Dorsolateral prefrontal cortex (tissue), 122 donors: ENCODE measurements at places on chromosomes 16 and 17.

- DNase-seq, result no peak
These were observed 314.3 kb downstream of the C16orf95 start for GRCh38 chr16:87002717-87003413.

DNA sequence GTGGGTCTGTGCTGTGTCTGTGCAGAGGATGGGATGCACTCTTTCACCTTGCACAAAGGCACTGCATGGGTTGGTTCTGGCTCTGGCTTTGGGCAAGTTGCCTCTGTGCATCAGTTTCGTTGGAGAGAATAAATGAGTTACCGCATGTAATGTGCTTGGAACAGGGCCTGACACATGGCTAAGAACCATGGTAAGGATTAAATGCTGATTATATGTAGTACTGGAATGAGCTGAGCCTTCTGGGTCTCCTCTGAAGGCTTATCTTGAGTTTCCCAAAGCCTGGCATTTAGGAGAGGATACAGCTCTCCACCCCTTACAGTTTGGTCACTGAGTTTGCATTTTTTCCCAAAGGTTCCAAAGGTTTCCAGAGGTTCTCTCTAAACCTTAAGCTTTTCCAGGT lies 69.1 kb downstream of the KSR1 start:
- no peak for DNase-seq

GRCh38 chr17:17837966-17838962 lies 1.5 kb upstream of the SREBF1 start:
- no peak for DNase-seq

DNA sequence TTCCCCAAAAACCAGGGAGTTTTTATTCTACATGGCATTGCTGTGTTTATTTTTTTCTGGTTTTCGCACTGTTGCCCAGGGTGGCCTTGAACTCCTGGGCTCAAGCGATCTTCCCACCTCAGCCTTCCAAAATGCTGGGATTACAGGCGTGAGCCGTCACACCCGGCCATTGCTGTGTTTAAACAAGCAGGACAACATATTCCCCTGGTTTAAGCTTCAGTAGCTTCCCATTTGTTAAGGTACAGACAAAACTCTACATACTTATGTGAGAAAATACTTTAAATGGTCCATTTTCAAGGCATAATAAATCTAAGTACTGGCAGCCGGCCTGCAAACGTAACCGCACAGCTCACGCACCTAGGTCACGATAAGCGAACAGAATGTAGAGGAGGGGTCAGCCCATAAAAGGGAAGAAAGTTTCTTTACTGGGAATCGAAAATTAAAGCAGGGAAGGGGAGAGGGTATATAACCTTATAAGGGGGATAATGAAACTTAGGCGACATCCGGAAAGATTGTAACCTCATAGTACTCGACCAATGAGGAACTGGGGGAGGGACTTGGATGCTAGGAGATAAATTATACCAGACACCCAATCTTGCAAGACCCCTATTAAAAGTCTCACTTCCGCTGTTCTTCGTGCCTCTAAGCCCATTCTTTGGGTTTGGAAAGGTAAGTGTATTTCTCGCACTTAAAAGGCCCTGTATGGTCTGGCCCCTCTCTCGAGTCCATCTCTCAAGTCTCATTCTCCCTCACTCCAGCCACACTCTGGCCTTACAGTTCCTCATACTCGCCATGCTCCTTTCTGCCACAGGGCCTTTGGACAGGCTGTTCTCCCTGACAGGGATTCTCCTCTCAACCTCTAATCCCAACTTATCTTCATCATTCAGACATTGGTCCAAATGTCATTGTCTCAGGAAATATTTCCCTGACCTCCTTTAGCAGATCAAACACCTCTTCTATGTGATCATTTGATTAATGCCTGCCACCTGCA lies 59.2 kb downstream of the TEX14 start:
- no peak for DNase-seq

DNA sequence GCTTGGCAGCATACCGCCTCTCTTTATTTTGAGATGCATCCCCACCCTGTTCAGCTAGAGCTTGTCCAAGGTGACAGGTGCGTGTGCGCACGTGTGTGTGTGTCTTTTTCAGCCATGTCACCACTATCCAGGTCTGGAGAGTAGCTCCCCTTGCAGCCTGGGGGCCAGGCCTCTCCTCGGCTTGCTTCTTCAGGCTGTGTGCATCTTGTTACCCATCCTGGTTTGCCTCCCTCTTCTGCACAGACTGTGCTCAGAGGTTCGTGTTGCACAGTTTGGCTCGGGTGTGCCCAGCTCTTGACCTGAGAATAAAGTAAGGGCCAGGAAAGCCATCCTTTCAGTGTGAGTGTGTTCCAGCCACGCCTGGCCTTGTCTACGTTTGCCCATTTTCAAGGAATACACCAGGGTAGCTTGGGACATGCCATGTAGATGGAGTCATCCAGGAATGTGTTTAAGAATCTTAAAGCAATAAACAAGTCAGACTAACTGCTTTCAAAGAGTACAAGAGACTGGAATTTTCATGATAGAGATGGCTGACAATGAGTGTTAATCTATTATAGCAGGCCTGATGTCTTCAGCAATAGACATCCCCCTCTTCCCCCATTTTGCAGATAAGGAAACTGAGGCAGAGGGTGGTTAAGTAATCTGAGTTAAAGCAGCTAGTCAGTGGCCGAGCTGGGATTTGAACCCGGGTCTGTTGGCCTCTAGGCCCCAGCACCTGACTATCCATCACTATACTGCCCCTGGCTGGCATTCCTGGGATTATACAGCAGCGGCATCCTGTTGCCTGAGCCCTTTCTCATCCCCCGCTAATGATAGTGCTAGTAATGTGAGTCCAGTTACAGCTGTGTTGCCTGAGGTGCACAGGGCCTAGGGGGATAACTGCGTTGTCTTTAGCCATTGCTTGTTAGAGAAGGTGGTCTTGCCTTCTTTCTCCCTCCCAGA lies 77.9 kb downstream of the KSR1 start:
- DNase-seq, result no peak
